Activated CD4-positive, CD25-positive, alpha-beta regulatory T cell (primary cell): ENCODE measurements at places on chromosomes 3 and 15.

DNA sequence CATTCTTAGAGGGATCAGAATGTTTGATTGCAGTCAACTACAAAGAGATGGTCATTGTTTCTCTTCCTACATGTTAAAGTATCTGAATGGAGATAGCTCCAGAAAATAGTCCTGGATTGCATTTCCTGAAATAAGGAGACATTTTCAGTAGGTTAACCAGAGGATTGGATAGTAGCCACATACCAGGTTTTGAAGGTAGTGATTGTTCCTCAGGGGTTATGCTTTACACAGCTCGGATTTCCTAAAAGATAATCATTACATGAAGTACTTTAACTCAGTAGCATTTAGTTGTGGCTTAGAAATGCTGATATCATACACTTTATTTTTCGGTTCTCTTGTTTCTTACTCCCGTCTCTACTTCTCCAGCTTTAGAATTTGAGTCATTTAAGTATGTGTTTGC is 10.3 kb downstream of the DNAJB11 start:
- DNase-seq: no peak

GRCh38 chr3:179421500-179421899 is 29.8 kb downstream of the GNB4 start:
- DNase-seq: no peak

GRCh38 chr3:149542375-149543312 is 68.1 kb downstream of the TM4SF4 start:
- DNase-seq: no peak

DNA sequence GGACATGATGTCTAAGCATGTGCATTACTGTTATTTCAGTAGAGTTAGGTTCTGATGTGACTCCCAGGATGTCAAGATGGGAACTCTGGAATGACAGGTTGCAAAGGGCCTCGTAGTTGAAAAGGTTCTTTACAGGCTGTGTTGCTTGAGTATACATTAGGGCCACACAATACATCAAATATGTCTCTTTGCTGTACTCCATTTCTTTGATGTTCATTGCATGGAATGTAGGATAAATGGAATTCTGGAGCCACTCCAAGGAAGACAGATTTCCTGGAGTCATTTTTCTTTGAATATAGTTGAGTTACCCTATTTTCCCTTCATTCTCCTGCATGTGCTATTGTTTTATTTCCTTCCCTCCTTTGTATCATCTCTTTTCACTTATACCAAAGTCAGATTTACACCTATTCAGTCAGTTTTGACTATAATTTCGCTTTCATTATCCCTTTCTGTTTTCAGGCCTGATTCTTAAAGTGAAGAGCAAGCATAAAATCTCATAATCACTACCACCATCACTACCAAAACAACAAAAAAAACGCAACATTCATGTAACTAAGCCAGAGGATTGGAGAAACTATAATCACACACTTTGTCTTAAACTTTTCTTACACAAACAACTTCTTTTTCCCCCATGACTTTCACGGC is 61.2 kb upstream of the PTX3 start:
- no peak for DNase-seq

GRCh38 chr3:128799653-128800052 is 73.7 kb downstream of the RAB7A start:
- no peak for DNase-seq

GRCh38 chr3:139308560-139308959 is 35.3 kb upstream of the MRPS22 start:
- no peak for DNase-seq

- no peak for DNase-seq
These were observed 6.2 kb downstream of the RAB11A start for GRCh38 chr15:65875458-65875857.

DNA sequence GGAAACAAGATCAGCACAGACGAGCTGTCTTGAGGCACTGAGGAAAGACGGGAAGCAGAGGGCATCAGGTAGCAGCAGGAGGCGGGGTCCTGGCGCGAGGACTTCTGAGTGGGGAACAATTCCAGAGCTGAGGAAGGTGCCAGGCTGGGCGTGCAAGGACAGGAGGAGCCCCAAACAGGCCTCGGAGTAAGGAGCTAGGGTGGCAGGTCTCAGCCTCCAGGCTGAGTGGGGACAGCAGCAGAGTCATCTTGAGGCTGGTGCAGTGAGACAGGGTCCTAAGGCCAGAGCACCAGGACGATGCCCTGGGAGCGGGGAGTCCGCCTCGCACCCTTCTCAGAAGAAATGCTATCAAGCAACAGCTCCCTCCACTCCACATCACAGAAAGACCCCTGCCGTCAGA is 78.4 kb downstream of the PCSK6 start:
- no peak for DNase-seq

- no peak for DNase-seq
These were observed 14.4 kb upstream of the CLDN1 start for GRCh38 chr3:190336516-190337189.

DNA sequence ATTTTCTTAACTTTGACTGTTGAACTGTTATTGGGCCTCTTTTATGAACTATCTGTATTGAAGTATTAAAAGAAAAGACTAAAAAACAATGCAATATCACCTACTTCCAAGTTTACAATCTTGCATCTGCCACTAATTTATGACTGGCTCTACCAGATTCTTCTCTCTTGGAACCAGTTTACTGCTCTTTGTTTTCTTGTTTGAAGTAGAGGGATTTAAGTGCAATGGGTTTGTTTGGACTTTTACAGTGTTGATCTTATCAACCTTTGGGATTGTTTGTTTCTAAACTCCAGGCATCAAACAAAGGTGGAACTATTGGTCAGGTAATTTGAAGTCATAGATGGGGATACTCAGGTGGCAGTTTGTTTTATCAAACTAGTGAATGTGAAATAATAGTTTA is 43.0 kb upstream of the MEIS2 start:
- DNase-seq: no peak

GRCh38 chr3:74469151-74469550 is 145.3 kb downstream of the CNTN3 start:
- DNase-seq: no peak

DNA sequence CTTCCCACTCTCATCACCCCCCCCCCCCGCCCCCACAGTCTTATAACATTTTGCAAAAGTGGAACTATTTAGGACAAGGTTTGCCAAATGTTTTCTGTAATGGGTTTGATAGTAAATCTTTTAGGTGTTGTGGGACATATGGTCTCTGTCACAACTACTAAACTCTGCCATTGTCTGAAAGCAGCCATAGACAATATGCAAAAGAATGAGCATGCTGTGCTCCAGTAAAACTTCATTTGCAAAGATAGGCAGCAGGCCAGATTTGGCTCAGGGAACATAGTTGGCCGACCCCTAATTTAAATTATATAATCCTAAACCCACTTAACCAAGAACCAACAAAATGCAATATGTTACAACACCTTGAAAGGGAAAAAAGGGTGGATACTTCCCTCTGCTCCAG is 46.4 kb downstream of the TIPARP start:
- no peak for DNase-seq

DNA sequence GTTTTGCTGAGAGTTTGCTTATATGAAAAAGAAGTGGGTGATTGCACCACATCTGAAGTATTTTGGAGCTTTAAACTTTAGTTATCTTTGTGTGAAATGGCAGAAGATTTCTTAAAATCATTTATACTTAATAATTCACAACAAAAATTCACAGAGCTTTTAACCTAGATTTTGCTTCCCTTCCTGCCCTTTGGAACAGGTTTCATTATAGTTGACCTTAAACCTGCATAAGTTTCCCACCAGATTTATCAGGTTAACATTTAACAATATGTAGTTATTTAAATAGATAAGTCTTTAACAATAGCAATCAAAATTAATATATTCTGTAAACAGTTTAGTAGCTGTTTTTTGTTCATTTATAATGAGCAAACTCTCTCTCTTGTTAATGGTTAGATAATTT is 30.3 kb downstream of the CADM2 start:
- no peak for DNase-seq

GRCh38 chr3:4583416-4583815 is 90.3 kb downstream of the ITPR1 start:
- no peak for DNase-seq
